ENCODE measurements at places on chromosomes 1 and 21.

DNA sequence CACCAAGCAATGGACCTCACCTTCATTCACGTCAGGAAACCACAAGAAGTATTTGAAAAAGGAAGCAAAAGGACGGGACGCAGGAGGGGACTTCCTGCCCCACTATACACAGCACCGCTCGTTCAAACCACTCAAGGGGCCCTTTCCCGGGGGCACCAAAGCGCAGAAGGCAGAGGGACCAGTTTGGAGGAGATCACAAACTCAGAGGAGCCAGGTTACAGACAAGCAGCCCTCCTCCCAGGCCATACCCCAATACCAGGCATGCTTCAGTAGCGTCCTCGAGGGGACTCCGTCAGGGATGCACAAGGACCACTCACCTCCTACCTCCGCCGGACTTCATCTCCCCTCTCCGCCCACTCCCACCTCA is 685 bp downstream of the CRTC2 start:
- DNase-seq = no peak

DNA sequence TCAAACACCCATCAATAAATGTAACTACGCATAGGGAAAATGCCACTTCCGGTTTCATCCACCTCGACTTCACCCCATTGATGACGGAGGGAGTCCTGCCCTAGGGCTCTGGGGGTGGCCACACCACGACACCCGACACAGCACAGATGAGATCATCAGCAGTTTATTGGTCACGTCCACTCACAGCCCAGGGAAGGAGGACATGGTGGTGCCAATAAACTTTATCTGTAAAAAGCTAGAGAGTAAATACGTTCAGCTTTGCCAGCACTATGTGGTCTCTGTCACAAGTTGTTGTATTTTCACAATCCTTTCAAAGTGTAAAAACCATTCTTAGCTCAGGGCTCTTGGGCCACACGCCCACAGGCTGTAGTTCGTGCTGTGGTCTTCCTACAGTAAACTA is 16.3 kb downstream of the SETD4 start:
- DNase-seq = no peak

- no peak for DNase-seq
Observed at GRCh38 chr1:43822040-43822690, 111.4 kb upstream of the ARTN start.

- DNase-seq = no peak
Observed at GRCh38 chr1:147890177-147890790, 12.3 kb upstream of the GJA8 start.

- no peak for DNase-seq
Observed at GRCh38 chr1:107048241-107048640, 8.2 kb upstream of the PRMT6 start.

- DNase-seq = no peak
Observed at GRCh38 chr1:105886309-105886708, 1170.2 kb upstream of the PRMT6 start.

GRCh38 chr1:155254228-155254713 is 1.0 kb downstream of the ENTREP3 start:
- no peak for DNase-seq

DNA sequence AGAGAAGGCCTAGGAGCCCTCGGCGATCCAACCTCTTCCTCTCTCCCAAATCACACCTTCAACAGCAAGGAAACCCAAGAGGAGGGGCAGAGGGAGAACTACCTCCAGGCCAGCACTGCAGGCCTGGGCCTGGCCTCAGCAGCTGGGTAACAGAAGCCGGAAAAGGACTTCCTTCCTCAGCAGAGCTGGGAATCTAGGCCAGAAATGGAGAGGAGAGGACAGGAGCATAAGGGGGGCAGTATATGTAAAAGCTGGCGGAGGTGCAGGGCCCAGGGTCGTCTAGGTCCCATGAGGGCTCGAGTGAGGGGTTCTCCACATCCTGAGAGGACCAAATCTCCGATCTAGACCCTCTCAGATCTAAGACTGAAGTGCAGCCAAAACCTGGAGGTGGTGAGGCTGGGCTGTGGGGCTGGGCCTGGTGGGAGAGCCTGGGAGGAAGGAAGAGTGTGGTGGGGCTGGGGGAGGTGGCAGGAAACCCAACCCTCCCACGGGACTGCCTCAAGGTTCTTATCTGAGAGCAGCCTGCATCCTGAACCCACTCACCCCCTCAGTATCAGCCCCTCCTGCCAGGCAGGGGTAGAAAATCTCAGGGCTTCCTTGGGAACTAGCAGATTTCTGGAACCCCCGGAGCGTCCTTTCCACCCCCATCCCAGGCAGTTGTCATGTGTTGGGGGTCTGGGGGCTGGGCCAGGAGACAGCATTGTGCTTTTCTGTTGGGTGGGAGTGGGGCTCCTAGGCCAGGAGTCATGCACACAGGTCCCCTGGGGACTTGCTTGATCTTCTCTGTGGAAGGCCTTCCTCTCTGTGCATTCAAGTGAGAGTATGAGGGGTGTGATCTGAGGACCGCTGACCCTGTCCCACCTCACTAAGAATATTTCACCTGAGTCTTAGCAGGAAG is 33.0 kb downstream of the PIK3C2B start:
- DNase-seq = no peak

DNA sequence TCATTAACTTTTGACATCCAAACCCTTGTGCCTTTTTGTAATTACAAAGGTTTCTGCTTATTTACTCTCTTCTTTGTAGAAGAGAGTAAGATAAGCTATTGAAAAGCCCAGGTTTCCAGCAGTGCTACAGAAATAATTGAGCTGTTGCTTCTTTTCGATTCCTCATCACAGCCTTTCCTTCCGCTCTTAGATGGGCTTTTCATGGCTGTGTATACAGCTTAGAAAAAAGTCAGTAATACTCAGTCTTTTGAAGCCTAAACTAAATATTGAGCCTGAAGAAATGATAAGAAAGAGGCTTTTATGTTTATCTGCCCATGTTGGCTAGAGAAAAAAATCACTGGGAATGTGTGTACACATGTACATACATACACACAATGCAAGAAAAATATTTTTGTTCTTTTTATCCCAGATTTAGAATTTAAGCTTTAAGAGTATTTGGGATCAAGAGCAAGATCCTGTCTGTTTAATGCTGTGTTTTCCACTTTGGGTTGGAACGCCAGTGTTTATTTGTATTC is 172.4 kb downstream of the VPS13D start:
- DNase-seq = no peak

GRCh38 chr1:170853867-170854266 is 81.5 kb upstream of the MROH9 start:
- DNase-seq = no peak

DNA sequence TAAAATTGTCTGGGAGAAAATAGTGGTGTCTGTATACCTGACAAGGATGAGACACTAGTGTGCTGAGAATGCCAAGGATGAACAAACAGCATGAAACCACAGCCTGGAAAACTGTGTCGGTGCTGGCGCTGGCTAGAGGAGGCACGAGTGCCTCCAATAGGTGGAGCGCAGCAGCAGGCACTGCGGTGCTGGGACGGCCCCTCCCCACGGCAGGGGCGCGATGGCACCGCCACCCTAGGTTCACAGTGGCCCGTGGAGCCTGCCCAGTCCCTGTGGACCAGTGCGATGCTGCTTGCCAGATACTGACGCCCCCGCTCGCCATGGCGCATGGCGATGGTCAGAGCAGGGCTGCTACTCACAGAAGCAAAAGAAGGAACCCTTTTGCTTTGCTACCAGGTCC is 6.8 kb downstream of the CFAP410 start:
- no peak for DNase-seq

DNA sequence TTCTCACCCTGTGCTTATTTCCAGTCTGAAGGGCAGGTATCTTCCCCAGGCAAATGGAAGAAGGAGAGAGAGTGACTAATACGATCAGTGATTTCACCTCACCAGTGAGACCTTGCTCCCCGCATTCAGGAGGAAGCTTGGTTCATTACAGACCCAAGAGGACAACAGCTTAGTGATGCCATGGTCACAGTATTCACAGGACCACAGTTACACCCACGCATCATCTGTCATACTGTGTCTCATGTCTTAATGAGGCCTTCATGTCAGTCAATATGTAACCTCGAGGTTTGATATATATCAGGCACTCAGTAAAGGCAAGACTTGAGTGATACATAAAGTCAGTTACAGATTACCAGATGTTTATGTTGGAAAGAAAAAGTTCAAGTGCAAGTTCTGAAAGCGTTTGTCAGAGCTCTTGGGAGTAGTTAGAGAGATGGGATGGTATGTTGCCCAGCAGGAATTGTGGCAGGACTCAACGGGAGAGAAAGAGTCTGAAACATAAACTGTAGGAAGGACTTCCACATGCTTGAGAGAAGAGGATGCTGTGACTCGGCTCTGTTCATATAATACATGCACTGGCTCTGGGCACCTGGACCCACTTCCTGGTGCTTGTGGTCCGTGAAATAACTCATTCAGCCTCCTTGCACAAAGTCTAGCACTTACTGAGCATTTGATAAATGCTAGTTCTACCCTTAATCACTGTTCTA is 33.3 kb downstream of the GNPAT start:
- no peak for DNase-seq

- DNase-seq = no peak
Observed at GRCh38 chr1:56360021-56360420, 219.3 kb downstream of the PLPP3 start.

DNA sequence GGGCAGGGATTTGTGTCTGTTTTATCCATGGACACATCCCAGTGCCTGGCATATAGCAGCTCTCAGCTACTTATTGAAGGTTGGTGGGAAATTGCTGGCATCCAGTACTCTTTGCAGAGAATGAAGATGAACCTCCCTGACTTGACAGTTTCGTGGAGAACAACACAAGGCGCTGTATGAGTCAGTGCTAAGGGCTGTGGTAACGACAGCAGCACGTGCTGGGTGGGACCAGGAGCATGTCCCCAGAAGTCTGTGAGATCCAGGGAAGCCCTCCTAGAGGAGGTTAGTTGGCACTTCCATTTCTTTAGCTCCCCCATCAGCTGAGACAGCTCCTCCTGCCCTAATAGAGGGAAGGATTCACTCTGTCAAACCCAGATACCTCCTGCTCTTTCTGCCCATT is 25.9 kb upstream of the IL19 start:
- no peak for DNase-seq

- no peak for DNase-seq
Observed at GRCh38 chr1:21814981-21815582, 3.0 kb downstream of the LDLRAD2 start.

- peak; percentile 15 for DNase-seq
Observed at GRCh38 chr1:39142401-39143060, 62.0 kb upstream of the MACF1 start.

DNA sequence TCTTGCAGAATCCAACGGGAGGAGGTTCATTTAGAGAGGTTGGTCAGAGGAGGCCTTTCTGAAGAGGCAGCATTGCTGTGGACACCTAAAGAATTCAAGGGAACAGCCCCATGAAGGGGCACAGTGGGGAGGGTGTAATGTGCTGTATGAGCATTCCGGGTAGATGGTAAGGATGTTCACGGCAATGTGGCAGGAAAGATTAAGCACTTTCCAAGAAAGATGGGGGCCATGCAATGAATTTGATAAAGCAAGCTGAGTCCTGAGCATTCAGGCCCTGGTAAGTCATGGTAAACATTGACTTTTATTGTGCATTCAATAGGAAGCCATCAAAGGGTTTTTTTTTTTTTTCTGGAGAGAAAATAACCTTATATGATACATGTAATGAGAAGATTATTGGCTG is 166.6 kb downstream of the GREM2 start:
- DNase-seq = no peak

- no peak for DNase-seq
Observed at GRCh38 chr21:25862112-25862511, 127.3 kb downstream of the GABPA start.

DNA sequence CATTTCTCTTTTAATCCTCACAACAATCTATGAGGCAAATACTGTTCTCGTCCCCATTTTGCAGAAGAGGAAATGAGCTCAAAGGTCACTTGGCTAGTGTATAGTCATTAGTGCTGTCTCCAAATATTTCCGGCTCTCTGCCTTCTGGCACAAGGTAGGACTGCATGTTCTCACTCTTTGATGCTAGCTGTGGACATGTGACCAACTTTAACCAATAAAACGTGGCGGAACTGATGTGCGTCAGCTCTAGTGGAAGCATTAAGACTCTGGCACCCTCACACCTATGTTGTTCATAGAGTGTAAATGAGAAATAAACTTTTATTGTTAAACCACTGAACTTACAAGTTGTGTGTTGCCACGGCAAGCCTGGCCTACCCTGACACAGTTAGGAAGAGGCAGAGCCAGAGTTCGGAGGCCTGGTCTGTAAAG is 5.0 kb upstream of the KIF21B start:
- DNase-seq = no peak

- DNase-seq = peak; percentile 79
Observed at GRCh38 chr1:39539252-39539790, 37.3 kb downstream of the PABPC4 start.

DNA sequence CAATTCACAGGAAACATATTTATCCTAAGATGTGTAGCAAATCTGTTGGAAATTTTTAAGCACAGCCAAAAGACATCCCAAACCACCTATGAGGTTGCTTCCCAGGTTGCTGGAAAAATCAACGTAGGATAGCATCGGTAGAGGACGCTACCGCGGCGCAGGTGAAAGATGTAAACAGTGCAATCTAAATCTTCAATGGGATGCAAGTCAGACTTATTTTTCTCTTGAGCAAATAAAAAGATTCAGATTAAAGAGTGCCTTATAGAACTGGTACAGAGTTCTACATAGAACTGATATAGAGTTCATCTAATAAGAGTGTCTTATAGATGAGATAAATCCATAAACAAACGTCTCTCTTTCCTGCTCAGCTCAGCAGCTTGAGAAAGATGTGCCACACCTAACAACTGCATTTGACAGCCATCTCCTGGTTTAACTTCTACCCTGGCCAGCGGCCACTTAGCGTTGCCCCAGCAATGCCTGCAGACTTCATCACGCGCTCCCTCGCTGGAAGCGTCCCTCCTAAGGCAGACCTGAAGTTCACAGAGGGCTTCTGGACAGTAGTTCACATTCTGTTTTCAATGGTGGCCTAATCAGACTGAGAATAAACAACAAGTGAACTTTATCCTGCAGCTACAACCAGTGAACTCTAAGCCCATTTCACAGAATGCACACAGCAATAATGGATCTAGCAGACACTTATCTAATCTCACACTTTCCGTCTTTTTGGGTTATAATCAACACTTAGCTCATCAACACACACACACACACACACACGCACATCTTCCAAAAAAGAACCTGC is 164.5 kb downstream of the TOMM20 start:
- no peak for DNase-seq

DNA sequence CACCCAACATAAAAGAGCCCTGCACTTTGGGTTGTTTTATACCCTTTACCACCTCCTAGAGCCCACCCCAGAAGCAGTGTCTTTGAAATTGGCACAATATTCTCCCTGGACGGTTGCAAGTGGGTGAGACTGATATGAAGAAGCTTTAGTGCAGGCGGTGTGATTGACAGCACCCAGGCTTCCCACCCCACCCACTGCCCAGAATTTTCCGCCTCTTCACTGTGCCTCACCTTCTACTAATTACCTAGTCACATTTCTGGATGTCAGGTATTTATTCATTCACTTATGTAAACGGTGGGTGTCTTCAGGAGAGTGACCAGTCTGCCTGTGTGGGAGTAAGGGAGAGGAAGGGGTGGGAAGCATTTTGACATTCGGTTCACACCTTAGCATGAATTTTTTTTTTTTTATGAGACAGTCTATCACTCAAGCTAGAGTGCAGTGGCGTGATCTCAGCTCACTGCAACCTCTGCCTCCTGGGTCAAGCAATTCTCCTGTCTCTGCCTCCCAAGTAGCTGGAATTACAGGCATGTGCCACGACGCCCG is 1.7 kb upstream of the FAM89A start:
- DNase-seq = no peak
